ENCODE measurements at places on chromosomes 5 and 9.
A peak's percentile ranks its signal among the peaks of the same experiment; 100 is the strongest.

DNA sequence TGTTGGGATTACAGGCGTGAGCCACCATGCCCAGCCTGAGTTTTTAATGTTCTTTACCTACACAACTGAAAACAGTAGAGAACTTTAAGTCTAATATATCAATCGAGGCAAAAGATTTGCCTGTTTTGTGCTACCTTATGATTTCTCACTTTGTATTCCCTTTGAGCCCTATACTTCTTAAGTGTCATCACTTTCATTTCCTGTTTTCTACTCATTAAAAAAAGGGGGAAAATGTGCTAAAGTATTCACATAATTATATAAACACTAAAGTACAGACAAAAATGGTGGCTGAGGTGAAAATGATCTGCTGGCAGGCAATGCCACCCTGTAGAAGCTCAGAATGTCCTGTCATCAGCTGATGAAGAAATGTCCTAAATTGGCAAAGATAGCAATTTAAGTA, 23.6 kb downstream of the ATG10 start:
- no peak for DNase-seq

DNA sequence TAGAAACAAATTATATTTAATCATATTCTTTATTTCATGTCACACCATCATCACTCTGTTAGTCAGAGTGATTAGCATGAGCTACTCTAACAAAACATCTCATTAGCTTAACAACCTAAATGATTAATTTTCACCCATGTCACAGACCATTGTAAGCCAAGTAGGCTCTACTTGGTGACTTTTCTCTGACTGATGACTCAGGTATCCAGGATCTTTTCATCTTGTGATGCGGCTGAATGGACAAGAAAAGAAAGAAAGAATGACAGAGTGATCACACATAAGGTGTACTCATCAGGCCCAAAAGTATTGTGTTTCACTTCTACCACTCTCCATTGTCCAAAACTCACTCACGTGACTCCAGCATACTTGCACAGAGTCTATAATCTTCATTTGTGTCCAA, 299.3 kb downstream of the ANXA1 start:
- DNase-seq: no peak

GRCh38 chr9:38039090-38039906, 29.7 kb downstream of the SHB start:
- peak; percentile 48 for DNase-seq

GRCh38 chr5:167332309-167332708, 959.1 kb upstream of the WWC1 start:
- no peak for DNase-seq

- DNase-seq: no peak
Measured at GRCh38 chr9:92422611-92423338, 1.5 kb downstream of the OMD start.

- no peak for DNase-seq
Measured at GRCh38 chr5:162230348-162230747, 162.8 kb downstream of the GABRG2 start.

Data from dermis blood vessel endothelial cell (primary cell).